Activated T-helper 1 cell treated with anti-CD3 and anti-CD28 coated beads, Interleukin-2, amount 50 U/mL, for 16 hours (primary cell): ENCODE measurements at places on chromosomes 2 and 18.

DNA sequence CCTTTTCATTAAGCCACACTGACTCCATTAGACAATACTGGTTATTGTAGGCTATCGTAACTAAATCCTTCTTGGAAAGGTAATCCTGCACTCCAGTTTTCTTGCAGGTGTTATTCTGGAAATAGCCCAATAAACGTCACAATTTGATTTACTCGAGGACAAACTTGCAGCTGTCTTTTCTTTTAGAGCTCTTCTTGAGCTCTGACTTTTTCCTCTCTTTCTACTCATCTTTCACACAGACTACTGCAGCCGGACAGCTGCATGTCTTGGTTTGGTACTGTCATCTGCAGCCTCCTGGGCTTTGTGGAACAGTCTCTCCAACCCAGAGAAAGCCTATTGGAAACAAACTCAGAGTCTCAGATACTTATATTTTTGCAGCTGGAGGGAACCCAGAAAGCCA is 23.0 kb upstream of the MSGN1 start:
- no peak for DNase-seq

DNA sequence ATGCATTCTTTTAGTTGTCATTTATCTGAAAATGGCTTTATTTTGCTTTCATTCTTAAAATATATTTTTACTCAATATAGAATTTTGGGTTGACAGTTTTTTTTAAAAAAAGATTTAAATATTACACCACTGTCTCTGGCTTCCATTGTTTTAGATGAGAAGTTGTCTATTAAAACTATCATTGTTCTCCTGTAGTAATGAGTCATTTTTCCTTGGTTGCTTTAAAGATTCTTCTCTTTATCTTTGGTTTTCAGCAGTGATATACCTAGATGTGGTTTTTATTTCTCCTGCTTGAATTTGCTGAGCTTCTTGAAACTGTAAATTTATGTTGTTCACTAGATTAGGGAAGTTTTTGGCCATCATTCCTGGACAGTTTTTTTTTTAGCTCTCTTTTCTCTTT is 26.7 kb upstream of the DLX2 start:
- DNase-seq, result no peak

DNA sequence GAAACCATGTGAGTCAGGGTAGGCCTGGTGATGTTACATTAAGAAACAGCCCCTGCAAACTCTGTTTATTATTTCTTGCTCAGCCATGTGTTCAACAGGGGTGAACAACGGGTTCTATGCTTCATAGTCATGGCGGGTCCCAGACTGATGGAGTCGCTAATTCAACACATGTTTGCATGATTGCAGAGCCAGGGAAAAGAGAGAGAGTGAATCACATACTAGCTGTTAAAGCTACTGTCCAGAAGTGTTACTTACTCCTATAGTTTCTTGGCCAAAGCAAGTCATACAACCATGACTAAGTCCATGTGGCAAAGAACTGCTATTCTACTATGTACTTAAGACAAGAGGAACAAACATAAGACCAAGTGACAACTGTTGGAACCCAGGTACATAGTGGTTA is 241.2 kb upstream of the SKOR2 start:
- no peak for DNase-seq

- no peak for DNase-seq
These were observed 487.0 kb downstream of the SUCLG1 start for GRCh38 chr2:83972128-83972527.

GRCh38 chr2:25098670-25099486 is 57.0 kb downstream of the EFR3B start:
- no peak for DNase-seq

DNA sequence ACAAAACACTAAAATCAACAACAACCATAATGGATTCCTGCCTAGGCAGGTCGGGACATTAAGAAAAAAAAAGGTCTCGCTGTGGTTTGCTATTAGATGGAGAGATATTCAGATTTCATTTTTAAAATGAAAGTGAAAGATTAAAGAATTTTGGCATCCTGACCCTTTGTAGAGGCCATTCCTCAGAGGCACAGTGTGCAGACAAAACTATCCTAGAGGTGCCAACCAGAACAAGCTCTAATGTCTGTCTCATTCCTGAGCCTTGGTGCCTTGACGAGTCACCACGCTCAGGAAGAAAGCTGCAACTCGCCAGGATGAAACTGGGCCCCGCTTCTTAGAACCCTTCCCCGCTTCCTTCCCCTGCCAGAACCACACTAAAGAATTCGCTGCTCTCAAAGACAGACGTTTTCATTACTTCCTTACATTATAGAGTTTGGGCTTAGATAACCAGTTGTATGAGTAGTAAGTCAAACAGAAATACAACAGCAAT is 156.0 kb downstream of the TGIF1 start:
- no peak for DNase-seq

- DNase-seq, result no peak
These were observed 14.6 kb upstream of the NAPG start for GRCh38 chr18:10511236-10511635.

GRCh38 chr2:169664978-169665930 is 29.0 kb downstream of the CFAP210 start:
- no peak for DNase-seq

DNA sequence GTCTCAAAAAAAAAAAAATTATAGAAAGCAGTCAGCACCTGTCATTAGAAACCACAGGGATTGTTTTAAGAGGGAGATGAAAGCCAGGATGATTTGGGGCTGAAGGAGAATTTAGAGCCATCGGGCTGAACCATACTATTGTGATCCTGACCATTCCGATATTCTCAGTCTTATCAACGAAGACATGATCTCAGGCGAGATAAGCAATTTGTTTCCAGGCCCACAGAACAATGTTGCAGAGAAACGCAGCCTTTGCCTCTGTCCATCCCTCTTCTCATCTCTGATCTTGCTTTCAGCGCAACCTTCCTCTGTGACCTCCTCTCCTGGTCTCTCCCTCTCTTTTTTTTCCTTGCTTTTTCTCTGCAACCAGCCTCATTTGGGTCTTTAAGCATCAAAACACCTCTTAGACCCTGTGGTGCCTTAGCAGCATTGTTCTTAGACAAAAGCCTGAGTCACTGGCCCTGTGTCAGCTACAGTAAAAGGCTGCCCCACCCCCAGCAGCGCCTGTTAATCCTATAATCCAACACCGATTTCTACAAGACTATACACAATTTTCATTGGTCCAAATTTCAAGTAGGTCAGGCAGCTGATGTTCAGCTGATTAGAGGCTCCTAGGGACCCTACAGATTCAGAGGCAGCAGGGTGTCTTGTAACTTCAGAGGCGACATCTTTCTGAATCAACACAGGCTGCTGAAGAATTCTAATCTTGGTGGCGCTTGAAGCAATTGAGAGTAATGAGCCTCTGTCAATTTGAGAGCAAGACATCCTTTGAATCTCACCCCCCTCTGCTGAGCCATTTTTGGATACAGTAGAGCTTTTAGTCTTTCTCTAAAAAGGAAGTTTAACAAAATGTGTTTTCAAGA is 206.0 kb downstream of the NCK2 start:
- no peak for DNase-seq

- no peak for DNase-seq
These were observed 23.7 kb upstream of the GRP start for GRCh38 chr18:59196161-59196725.
